Mucosa of gallbladder (tissue), 1 donor: ENCODE measurements at places on chromosomes 7 and 10.
A peak's percentile ranks its signal among the peaks of the same experiment; 100 is the strongest.

- DNase-seq: no peak
Measured at GRCh38 chr7:158382363-158383254, 205.0 kb downstream of the PTPRN2 start.

DNA sequence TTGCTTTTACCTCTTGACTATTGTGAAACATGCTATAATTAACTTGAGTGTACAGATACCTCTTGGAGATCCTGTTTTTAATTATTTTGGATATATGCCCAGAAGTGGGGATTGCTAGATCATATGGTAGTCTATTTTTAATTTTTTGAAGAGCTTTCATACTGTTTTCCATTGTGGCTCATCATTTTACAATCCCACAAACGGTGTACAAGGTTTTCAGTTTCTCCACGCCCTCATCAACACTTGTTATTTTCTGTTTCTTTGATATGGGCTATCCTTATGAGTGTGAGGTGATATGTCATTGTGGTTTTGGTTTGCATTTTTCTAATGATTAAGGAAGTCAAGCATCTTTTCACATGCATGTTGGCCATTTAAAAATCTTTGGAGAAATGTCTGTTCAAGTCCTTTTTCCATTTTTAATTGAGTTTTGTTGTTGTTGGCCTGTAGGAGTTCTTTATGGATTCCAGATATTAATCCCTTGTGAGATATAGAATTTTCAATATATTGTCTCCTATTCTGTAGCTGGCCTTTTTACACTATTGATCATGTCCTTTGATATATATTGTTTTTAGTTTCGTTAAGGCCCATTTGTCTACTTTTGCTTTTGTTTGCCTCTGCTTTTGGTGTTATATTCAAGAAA is 7.5 kb downstream of the AGK start:
- no peak for DNase-seq

GRCh38 chr7:149624006-149624405 is 126.4 kb upstream of the ZNF746 start:
- peak; percentile 16 for DNase-seq

DNA sequence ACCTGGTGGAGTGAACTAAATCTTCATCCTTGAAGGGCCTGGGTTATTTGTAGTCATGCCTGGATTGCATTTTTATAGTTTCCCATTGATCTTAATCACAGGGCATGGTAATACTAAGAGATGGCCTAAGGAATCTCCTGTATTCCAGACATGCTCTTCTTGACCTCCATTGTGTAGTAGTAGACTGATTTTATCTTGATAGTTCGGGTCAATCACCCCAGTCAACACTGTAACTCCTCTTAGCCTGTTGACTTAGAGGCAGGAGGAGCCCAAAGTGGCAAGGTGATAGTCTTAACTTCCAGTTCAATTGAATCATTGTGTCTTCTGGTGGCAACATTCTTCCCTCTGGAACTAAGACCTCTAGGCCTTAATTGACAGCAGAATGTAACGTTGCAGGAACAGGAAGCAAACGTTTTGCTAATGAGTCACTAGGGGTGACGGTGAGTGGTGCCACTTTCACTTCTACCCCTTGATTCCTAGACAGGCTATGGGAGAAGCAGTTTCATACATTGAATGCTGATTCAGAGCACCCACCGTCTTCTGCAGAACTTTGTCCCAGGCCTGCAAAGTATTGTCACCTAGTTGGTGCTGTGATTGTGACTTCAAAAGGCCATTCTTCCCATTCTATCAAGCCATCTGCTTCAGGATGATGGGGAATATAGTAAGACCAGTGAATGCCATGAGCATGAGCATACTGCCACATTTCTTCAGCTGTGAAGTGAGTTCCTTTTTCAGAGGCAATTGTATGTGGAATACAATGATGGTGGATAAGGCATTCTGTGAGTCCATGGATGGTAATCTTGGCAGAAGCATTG is 24.0 kb upstream of the PAPSS2 start:
- DNase-seq: peak; percentile 49

DNA sequence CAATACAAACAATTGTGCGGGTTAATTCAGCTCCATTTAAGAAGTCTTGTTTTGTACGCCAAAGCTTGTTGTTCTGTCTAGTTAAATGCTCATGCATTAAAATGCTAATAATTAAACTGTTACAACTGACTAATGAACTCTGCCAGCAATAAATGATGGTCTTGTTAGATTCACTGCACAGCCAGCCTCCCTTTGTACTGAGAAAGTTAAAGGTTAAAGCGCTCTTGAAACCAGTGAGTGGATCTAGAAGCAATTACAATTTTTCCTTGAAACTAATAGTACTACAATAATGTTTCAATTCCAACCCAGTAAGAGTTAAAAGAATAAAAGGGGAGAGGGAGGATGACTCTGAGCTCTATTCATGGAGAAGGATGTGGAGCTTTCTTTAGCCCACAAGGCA is 233.0 kb downstream of the EMX2 start:
- no peak for DNase-seq

- peak; percentile 61 for DNase-seq
Measured at GRCh38 chr10:12448729-12449391, 99.5 kb downstream of the CAMK1D start.

DNA sequence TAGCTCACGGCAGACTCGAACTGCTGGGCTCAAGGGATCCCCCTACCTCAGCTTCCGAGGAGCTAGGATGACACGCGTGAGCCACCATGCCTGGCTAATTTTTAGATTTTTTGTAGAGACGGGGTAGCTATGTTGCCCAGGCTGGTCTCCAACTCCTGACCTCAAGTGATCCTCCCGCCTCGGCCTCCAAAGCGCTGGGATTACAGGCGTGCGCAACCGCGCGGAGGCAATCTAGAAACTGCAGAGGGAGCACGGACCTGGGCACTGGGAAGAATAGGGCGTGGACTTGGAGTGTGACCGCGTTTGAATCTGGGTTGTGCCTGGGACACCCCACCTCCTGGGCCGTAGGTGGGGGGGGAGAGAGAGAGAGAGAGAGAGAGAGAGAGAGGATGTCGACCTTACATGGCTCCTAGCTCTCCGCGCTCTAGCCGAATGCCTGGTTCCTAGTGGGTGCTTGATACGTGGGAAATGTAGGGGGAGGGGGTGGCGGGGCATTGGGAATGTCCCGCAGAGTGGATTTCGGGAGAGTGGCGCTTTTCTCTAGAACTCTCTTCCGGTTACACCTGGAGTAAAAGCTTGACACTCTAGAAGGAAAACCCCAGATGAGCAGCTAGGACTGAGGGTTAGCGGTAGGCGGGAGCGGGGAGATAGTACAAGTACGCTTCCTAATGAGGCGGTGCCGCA is 1.2 kb upstream of the MAP3K8 start:
- peak; percentile 32 for DNase-seq

- DNase-seq: no peak
Measured at GRCh38 chr10:122587098-122587760, 26.7 kb downstream of the DMBT1 start.

DNA sequence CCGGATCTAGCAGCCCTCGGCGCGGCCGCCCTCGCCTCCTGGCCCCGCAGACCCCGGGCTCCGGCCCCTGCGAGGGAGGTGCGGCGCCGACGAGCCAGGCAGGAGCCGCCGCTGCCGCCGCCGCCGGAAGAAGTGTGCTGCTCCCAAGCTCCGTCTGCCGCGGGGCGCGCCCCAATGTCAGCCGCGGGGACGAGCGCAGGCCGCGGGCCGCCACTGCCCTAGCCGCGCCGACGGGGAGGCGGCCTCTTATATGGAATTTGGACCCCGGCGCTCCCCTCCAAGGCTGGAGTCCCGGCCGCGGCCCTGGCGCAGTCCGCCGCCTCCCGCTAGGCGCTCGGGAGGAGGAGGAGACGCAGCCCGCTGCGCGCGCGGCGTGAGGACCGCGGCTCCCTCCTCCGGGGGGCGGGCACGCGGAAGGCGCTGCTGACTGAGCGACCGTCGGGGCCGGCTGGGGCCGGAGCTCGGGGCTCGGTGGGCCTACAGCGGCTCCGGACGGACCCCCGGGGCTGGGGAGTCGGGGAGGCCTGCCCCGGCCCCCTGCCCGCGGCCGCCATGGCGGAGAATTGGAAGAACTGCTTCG is at the start of gene TRIM8:
TRIM8 (plus strand) TSS at position 414 of the 580 bp plus-strand sequence; CDS start at position 553, 139 bp downstream.
- peak; percentile 36 for DNase-seq

- no peak for DNase-seq
Measured at GRCh38 chr7:134246761-134247160, 70.0 kb downstream of the SLC35B4 start.

DNA sequence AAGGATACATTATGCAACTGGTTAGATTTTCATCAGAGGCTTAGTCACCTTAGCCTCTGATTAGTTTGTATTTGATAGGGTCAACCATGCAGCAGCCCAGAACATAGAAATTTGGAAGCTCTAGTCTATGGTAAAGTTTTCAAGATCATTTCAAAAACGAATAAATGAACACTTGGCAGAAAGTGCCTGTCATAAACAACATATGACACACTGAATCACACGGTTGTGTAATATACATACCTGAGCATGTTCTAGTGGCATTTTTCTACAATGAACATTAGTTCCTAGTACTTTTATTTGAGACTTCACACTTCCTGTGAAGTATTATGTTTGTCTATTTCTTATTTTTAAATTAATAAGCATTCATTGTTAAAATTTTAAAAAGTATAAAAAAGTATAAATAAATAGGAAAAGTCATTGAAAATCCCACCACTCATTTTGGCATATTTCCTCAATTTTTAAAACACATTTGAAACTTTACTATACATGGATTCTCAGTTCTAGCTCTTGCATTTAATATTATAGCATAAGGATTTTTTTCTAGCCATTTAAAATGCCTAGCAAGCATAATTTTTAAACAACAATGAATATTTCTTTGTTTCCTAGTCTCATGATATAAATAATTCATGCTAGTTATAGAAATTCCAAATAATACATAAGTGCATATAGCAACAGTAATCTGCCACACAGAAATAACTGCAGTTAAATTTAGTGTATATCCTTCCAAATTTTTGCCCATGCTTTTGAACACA is 25.7 kb upstream of the PRPS1L1 start:
- DNase-seq: no peak

GRCh38 chr10:23343591-23344240 is 881 bp downstream of the C10orf67 start:
- DNase-seq: peak; percentile 33

GRCh38 chr10:5447611-5448071 is 35.3 kb downstream of the NET1 start:
- no peak for DNase-seq

DNA sequence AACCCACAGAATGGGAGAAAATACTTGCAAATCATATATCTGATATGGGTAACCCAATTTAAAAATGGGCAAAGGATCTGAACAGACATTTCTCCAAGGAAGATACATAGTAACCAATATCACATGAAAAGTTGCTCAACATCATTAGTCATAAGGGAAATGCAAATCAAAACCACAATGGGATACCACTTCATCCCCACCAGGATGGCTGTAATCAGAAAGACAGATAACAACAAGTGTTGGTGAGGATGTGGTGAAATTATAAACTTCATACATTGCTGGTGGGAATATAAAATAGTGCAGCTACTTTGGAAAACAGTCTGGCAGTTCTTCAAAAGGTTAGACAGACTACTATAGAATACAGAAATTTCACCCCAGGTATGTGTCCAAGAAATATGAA is 19.3 kb downstream of the AOC1 start:
- DNase-seq: no peak

GRCh38 chr10:95291365-95292039 is 699 bp upstream of the PDLIM1 start:
- no peak for DNase-seq

DNA sequence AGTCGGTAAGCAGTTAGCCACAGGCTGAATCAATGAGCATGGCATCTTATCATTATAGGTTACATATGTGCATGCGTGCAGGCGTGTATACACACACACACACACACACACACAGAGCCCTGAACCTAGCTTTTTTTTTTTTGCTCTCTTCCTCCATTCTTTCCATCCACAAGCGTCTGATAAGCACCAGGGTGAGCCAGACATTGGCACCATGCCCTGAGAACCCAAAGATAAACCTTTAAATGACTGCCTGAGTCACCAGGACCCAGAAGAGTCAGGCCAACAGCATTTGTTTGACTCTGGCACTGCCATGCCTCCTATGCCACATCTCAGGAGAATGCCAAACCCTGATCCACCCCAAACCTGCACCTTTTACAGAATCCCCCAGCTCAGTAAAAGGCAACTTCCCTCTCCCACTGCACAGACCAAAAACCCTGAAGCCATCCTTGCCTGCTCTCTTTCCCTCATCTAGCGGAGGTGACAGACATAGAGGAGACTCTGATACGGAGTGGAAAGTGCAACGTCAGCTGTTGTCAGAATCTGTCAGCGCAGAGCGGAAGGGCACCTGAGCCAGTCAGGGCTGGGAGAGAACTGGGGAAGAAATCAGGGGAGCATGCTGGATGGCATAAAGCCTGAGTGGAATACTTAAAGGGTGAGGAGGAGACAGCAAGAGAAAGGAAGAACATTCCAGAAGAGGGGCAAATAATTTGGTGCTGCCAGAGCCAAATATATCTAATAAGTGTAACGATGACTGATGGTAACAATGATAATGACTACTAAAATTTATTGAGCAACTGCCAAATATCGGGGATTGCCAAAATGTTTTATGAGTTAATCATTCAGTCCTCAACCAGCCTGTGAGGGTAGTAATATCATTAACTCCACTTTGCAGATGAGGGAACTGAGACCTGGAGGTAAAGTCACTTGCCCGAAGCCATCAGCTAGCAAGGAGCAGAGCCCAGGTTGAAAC is 3.2 kb downstream of the PARP12 start:
- peak; percentile 90 for DNase-seq

DNA sequence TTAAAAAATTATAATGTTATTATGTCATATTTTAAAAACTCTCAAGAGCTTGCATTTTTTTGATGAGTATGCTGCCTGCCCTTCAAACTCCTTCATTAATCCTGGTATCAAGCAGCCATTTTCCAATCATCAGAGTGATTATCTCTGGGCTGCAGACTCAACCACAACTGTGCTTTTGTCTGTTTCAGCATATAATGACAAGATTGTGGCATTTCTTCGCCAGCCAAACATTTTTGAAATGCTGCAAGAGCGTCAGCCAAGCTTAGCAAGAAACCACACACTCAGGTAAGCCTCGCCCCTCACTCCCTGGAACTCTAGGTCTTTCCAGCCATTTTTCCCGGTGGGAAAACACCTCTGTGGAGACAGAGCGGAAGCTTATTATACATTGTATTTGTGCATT is 90.0 kb upstream of the STK17A start:
- DNase-seq: no peak

DNA sequence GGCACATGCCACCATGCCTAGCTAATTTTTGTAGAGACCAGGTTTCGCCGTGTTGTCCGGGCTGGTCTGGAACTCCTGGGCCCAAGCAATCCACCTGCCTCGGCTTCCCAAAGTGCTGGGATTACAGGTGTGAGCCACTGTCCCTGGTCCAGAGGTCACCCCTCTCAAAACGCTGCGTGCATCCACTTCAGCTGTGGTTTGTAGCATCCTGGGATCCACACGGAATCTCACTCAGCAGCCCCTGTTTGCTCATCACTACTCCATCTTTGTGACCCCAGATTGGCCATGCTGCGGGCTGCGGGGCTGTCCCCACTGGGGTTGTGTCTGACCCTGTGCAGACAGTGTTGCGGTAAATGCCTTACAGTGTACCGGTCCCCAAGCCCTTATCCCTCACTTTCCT is 3.5 kb downstream of the INPP5A start:
- DNase-seq: no peak

DNA sequence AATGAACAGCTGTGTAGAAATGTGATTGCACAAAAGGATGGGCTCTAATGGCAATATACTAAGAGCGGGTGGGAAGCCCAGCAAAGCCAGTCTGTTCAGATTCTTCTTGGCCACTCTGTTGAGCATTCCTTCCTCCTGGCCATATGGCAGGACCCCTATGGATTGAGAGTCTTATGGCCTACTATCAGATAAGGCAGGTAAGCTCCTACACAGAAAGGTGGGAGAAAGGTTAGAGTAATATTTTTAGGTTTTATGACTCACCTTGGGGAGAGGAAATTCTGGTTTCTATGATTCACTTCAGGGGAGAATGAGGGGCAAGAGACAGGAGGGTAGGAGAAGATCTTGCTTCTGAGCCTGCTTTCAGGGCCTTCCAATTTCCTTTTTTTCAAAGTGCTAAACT is 15.1 kb upstream of the AKR1B10 start:
- no peak for DNase-seq
